Stimulated activated CD8-positive, alpha-beta memory T cell treated with anti-CD3 and anti-CD28 coated beads, Interleukin-4, amount 100 ng/mL, for 1 hour (primary cell): ENCODE measurements at places on chromosomes 5 and 9.

- no peak for DNase-seq
These were observed 59.7 kb upstream of the IER5L start for GRCh38 chr9:129237803-129238202.

- no peak for DNase-seq
These were observed 130.1 kb downstream of the C5orf15 start for GRCh38 chr5:133838286-133838685.

DNA sequence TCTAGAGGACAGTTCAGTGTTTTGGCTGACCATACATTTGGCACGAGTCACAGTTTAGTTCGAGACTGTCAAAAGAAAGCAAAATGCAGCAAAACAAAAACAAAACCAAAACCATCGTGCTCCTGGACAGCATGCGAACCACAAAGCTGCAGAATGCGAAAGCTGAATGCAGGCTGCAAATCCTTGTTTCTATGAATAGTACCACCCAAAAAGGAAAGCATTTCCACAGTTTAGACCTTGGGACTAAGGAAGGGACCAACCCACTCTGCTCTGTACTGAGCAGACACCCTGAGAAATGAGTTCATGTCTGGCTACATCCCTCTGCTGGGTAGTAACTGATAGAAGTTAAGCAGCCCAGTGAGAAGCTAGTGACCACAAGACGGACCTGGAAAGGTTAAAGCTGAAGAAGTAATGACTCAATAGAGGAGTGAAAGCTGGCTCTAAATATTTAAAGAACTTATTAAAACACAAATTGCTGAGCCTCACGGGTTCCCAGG lies 3.9 kb downstream of the GCNT4 start:
- DNase-seq, result no peak

DNA sequence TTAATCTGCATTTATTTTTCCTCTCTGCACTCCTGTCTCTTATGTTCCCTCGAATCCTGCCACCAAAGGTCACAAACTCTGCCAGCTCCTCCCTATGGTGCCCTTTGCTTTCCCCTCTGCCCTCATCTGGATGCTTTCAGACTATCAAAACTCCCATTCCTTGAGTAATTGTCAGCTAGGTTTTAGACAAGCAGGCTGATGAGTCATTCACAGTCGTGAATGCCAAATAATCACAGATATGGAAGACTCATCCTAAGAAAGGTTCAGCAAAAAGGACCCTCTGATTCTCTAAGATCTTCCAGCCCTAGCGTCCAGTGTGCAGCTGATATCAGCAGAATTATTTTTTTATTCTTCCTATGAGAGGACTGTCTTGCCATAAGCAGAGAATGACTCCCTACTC lies 104.5 kb upstream of the NUDT12 start:
- no peak for DNase-seq

DNA sequence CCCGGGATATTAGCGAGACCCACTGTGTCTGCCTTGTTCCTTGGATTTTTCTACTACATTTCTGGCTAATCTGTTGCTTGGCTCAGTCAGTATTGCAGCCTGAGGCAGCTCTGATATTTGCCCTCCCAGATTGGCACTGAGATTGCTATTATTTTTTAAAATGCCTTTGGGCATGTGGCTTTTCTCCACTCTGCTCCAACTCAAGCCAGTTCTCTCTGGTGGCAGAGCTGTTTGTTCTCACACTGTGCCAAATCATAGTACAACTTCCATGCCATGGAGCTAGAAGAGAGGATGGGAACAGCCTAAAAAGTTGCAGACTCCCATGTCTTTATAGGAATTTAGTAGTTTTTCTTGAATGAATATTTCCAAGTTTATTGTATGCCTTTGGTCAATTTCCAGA lies 155.9 kb upstream of the ATP10B start:
- no peak for DNase-seq

DNA sequence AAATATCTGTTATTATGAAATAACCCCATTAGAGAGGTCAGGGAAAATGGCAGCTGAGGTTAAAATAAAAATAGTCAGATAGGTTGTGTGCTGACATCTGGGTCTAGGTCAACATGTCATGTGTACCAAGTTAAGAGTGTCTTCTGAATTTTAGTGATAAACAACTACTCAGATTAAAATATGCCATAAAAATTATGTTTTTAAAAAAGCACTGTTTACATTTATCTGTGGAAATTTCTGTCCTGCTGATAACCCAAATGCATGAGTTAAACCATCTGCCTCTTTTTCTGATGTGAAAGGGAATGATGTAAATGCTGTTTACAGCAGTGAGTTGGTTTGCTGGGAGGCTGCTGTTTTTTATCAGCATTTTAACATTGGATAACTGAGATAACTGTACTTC lies 361.2 kb upstream of the TARS1 start:
- DNase-seq, result no peak

- no peak for DNase-seq
These were observed 304.6 kb downstream of the MLLT3 start for GRCh38 chr9:20317701-20318100.

DNA sequence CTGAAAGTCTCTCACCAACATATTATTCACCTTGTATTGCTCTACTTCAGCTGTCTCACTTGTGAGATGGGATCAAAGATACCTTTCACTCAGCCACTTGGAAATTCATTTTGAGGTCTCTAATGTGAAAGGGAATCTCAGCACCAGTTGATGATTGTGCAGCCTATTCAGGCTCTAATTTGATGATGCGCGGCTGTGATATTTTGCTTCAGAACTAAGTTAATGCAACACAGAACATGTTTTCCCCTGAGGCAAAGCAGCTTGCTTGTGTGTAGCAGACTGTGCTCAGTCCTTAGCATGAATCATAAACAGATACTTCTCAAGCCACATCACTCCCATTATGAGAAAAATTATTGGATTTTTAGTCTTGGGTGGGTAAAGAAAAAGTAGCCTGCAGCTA lies 378.8 kb downstream of the OSTF1 start:
- DNase-seq, result no peak

- DNase-seq, result no peak
These were observed 82.8 kb downstream of the DCP2 start for GRCh38 chr5:113059232-113060040.

DNA sequence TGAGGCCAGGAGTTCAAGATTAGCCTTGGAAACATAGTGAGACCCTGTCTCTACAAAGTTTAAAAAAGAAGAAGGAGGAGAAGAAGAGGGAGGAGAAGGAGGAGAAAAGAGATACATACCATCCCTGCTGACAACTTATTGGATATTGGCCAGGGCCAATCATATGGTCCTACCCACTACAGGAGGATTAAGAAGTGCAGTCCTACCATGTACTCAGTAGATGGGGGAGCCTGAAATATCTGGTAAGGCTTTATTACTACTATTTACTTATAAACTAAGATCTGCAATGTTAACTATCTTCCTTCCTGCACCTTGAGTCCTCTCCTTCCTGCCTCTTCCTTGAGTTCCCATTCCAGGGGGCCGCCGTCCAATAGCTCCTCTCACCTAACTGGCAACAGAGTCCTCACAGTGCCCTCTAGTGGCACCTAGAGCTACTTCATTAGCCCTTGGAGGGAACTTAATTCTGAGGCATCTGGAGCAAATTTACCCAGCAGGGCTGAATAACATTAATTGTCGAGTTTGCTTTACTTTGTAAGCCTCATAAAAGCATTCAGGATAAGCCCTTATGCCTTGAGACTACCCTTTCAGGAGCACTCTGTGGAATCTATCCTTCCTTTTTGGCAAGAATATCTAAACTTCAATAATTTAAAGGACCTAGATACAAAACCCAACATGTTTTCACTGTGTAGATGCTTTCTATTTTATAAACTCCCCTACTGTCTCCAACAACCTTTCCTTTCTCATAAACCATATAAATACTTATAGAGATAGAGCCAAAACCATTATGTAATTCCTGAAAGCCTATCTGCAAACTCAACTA lies 39.1 kb upstream of the RANBP6 start:
- peak; percentile 38 for DNase-seq

DNA sequence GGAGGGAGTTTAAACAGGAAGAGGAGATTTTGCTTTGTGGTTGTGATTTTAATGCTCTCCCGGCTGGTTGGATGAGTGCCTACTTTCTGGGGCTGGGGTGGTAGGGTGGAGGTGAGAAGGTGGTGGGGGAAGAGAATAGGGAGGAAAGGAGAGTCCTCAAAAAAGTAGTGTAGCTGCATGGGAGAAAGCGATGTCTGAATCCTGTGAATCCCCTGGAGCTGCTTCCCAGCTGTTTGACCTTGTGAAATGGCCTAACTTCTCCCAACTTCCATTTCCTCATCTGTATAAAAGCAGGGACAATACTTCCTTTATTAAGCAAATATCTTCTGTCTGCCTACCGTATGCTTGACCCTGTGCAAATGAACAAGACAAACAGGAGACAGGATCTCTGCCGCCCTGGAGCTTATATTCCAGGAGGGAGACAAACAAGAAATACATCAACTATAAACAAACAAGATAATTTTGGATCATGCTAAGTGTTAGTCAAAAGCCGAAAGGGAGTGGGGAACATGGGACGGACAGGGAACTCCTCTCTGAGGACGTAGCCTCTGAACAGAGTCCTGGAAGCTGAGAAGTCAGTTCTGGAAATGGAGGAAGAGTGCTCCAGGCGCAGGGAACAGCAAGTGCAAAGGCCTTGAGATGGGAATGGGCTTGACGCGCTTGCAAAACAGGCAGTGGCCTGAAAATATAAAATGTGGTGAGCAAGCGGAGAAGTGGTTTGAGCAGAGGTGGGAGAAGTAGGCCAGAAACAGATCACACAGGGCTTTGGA lies 103.5 kb downstream of the SPRY4 start:
- DNase-seq, result no peak

GRCh38 chr9:134781591-134782302 lies 98.9 kb upstream of the FCN2 start:
- DNase-seq, result no peak

DNA sequence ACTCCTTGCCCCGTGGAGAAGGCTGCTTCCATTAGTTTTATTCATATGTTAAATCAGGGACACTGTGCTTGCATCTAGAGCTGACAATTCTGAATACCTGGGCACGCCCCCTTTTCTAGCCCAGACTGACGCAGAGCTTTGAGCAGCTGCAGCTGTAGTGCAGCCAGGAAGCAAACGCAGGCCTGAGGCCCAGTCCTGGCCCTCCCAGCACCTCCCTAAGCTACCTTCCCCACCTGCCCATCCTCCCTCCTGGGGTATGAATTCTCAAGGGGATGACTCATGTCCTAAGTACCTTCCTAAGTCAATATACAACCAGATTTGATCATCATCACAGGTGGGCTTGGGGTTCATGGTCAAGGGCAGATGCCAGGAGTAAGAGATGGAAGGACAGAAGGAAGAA lies 3.5 kb downstream of the PHF19 start:
- DNase-seq, result no peak

- DNase-seq, result no peak
These were observed 353 bp upstream of the PDGFRB start for GRCh38 chr5:150156027-150156368.

- DNase-seq, result no peak
These were observed 263.3 kb downstream of the GADD45G start for GRCh38 chr9:89868100-89868499.

- no peak for DNase-seq
These were observed 156.1 kb downstream of the TTC39B start for GRCh38 chr9:15150939-15151338.

DNA sequence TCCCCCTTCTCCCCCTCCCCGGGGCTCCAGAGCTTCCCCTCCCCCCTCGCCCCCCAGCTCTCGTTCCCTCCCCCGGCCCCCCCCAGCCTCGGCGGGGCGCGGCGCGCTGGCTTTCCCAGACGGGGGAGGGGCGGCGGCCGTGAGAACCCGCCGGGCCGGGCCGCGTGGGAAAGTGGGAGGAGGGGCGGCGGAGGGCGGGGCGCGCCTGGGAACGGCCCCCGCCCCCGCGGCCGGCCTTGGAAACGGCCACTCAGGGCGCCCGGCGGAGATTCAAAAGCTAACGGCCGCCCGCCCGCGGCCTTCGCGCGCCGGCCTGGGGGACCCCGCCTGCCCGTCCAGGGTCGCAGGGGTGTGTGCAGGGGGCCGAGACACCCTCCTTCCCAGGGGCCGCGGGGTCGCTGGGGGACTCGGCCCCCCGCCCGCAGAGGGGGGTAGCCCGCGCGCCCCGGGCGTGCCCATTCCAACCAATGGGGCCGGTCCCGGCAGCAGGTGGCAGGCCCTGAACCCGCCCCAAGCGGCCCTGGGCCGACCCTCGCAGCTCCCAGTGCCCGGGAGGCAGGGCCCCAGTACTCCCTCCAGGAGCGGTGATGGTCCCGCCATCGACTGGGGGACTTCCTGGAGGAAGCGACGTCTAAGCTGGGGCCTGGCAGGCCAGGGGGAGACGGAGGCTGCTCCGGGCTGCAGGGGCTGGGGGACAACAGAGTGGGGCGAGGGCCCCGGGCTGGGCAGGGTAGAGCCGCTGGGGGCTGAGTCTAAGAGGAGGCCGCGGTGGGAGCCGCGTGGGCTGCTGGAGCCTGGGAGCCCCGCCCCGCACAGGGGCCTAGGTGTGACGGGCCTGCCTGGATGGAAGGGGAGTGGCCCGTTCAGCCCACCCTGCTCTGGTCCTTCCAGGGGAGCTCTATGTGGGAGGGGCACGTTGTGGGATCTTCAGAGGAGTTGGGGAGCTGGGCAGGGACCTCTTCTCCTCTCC lies 14.2 kb upstream of the NRARP start:
- no peak for DNase-seq

- no peak for DNase-seq
These were observed 36.3 kb downstream of the PTGER4 start for GRCh38 chr5:40716000-40716399.

DNA sequence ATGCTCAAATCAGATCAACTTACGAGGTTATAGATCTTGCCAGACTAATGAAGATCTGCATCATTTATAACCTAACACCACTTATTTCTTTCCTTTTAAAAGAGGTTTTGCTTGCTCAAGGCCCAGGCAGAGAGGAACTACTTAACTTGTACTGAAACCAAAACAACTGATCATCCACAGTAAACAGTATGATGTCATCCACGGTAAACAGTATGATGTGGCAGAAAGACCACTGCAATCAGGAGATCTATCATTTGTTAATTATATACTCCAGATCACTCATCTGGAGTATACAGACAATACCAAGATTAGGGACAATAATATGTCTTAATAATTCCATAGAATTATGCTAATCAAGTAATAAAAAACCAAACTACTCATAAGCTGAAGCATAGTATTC lies 116.8 kb downstream of the ADAMTS6 start:
- no peak for DNase-seq

DNA sequence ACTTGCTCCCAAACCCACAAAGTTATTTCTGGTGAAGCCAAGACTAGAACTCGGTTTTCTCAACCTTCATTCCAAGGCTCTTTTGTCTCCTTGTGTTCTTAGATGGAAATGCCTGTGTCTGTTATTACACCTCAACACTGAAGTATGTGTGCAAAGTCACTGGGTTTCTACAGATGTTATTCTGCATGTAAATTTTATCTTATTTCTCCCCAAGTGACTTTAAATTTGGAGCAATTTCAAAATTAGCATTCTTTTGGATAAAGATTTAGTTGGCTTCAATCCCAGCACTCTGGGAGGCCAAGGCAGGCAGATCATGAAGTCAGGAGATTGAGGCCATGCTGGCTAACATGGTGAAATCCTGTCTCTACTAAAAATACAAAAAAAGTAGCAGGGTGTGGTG lies 104.4 kb upstream of the GNA14 start:
- DNase-seq, result no peak

GRCh38 chr5:117881426-117882230 lies 1106.7 kb downstream of the DTWD2 start:
- no peak for DNase-seq

GRCh38 chr9:6938873-6939272 lies 181.1 kb downstream of the KDM4C start:
- DNase-seq, result no peak
